ENCODE measurements at places on chromosomes 2 and 18.
A peak's percentile ranks its signal among the peaks of the same experiment; 100 is the strongest.

DNA sequence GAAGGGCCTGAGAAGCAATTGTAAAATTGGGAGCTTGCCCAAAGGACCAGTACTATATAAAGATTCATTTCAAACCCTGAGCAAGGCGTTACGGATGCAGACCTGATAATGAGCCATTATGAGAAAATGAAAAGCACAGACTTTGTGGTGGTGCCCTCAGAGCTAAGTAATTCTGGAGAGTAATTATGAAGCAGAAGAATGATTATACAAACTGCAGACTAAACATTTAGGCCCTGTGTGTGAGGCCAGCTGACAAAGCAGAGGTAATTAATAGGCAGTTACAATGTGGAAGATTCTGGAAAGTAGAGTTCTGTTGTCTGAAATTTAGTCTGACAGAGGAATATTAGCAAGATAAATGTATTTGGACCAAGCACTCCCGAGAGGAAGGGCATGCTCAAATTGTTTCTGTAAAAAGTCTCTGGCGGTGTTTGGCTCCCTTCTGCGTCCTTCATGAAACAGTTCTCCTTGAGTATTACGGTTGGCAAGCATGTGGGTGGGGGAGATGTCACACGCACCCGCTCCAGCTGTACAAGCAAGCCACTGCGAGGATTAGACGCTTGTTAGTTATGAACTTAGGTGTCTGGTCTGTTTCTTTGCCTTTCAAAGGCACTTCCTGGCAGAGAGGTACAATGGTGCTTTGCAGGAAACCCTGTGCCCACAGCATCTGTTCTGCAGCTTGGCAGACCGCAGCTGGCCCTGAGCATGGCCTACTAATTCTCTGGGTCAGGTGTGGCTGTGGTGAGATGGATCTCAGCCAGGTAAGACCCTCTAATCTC, 45.5 kb downstream of the CDC42EP3 start:
- no peak for DNase-seq

DNA sequence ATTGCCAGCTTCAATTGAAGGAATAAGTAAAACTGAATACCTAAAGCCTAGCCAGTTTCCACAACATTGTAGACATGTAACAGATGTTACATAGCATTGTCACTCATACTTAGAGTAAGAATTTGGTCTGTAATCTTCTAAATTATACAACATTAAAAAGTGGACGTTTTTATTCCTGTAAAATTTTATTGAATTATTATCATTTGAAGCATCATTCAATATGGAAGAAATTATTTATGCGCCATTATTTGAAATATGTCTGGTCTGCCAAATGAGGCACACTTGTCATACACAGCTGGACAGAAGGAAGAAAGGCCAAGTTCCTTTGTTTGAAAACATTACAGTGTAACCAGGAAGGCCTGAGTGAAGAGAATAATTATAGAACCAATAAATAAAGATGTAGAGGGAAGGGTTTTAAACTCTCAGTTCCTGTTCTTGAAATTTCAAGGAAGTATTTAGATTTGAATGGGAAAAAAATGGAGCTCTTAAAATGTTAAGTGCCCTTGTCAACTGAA, 575.5 kb downstream of the LRRTM4 start:
- DNase-seq, result no peak

GRCh38 chr2:10469955-10470608, 22.0 kb upstream of the ODC1 start:
- DNase-seq, result no peak

- DNase-seq, result no peak
Observed at GRCh38 chr18:8081872-8082553, 514.9 kb downstream of the PTPRM start.

GRCh38 chr18:49476664-49477411, 10.2 kb downstream of the C18orf32 start:
- DNase-seq, result no peak

DNA sequence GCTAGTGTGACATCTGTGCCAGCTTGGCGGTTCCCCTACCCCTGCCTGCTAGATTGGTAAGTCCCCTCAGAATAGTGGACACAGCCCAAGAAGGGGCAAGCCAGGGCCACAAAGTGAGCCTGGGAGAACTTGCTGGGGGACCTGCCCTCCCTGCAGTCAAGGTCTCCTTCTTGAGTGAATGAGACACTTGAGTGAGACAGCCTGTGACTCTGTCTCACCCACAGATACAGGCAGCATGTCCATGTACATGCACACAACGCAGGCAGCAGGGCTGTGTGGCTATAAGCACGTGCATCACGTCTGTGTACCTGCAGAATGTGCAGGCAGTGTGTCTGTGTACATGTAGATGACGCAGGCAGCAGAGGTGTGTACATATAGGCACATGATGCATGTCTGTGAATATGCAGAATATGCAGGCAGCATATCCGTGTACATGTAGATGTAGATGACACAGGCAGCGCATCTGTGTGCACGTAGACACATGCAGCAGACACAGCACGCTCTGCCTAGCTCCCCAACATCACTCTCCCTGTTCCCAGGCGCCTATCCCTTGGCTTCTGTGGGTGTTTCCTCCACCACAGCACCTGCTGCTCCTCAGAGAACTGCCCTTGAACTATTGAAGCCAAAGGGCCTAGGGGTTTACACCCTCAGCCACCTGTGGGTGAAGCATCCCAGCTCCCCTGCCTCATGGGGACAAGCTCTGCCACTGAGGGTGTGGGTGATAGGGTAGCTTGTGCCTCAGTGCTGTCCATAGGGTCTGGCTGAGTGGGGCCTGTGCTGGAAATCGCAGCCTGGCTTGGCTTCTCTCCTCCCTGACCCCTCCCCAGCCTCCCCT, 147.2 kb upstream of the TWIST2 start:
- no peak for DNase-seq

GRCh38 chr2:15938803-15939555, 1.4 kb upstream of the MYCN start:
- DNase-seq, result peak; percentile 60

GRCh38 chr2:160751021-160751420, 257.4 kb upstream of the RBMS1 start:
- no peak for DNase-seq

DNA sequence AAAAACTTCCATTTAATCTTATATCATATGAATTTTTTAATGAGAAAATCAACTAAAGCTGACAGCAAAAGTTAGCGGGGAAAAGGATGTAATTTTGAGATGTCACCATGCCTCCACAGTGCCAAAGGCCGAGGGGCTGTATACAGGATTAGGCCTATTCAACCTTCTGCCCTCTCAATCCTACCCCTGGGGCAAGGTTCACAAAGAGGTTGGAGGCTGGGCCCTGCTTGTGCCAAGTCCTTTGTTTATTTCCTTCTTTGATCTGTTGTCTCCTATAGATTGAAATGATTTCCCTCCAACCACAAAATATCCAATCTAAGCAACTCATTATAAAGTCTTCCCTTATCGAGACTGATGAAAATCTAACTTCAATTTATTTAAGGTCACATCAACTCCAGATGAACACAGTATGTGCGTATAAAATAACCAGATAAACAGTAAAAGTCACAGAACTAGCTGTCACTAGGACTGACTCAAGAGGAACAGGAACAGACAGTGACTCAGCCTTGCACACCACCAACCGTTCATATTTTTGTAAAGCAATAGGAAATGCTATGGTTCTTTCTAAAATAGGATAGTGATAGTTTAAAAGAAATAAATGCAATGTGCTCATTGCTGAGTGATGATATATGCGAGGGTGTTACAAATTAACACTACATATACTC, 95.8 kb downstream of the SLC25A12 start:
- no peak for DNase-seq

- no peak for DNase-seq
Observed at GRCh38 chr2:38682008-38682575, 16.2 kb downstream of the GALM start.

DNA sequence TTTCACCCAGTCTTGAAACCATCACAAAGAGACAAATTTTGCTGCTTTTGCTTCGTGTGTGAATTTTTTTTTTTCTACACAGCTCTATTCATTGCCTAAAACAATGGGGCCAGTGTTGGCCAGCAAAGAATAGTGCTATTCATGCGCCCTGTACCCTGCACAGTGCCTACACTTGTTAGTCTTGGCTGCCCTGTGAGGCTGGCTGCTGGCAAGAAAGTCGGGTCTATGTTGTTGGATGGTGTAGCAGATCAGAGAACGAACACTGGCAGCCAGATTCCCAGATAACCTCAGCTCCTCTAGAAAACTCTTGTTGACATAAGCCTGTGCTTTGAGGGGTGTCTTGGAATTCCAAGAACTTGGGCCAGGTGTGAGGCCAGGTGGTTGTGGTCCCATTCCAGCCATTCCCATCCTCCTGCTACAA, 455.7 kb upstream of the TCF4 start:
- DNase-seq, result peak; percentile 9

DNA sequence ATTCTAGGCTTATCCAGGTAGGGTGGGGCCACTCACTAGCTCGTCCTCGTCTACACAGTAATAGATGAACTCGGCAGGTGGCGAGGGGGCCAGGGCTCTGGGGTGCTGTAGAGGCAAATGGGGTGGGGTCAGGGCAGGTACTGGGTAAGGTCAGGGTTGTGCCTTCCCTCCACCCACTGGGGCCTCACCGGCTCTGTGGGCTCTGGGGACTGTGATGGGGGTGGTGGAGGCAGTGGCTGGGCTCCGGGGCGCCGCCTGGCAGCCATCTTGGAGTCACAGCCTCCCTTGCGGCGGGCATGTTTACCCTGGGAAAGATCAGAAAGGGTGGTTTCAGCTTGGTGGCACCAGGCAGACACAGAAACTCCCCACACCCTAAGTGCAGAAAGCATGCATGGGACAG, 6.4 kb downstream of the MBD1 start:
- DNase-seq, result no peak

DNA sequence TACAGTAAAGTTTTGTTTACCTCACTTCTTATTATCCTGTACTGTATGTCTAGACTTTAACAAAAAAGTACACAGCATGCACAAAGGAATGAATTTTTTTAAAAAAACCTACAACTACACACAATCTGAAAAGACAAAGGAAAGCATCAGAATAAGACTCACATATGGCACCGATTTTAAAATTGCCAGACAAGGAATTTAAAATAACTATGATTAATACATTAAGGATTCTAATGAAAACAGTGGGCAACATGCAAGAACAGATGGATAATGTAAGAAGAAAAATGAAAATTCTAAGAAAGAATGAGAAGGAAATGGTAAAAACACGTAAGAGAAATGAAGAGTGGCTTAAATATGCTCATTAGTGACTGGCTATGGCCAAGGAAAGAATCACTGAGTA, 638.2 kb downstream of the FBXO15 start:
- no peak for DNase-seq

DNA sequence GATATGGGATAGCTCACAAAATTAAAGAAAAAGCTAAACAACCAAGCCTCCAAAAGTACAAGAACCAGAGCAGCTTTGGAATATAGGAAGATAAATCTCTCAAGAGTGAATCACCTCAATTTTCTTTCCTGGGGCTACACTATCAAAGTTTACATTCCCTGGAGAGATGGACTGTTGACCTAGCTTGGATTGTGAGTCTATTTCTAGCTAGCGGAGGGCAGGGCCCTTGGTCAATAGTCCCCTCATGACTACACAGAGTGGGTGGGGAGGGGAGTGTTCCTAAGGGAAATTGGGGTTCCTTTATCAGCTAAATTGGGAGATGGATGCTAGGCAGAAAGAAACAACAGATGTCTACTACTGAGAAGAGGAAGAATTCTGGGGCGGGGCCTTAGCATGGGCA, 29.9 kb upstream of the EIF2AK3 start:
- DNase-seq, result no peak

DNA sequence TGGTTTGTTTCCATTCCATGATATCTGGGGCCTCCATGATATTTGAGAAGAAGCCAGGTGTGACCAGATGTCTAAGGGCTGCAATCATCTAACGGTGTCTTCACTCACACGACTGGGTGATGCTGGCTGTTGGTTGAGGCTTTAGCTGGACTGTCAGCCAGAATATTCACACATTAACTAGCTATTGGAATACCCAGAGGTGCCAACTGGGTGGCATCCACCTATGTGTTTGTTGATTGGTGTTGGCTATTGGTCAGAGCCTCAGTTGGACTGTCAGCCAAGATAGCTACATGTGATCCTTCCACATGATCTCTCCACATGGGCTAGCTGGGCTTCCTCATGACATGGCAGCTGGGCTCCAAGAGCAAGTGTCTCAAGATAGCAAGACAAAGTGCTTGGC, 117.4 kb downstream of the CDCA7 start:
- no peak for DNase-seq

DNA sequence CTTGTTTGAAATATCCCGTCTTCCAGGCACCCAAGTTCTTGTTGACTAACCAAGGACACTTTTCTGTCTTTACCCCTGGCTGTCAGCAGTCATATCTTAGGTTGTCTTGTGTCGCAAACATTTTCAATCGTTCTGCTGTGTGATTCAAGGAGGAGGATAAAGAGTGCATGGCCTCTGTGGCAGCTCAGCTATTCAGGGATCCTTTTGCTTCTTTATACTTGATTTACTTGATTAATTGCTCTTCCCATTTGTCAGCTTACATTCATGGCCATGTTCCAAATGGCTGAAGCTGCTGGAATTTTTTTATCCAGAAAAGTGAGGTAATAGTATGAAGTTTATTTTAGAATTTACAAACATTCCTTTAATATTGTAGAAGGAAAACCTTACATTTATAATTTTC, 97.3 kb upstream of the FZD5 start:
- DNase-seq, result no peak

- DNase-seq, result no peak
Observed at GRCh38 chr2:22880161-22880560, 504.8 kb upstream of the KLHL29 start.

DNA sequence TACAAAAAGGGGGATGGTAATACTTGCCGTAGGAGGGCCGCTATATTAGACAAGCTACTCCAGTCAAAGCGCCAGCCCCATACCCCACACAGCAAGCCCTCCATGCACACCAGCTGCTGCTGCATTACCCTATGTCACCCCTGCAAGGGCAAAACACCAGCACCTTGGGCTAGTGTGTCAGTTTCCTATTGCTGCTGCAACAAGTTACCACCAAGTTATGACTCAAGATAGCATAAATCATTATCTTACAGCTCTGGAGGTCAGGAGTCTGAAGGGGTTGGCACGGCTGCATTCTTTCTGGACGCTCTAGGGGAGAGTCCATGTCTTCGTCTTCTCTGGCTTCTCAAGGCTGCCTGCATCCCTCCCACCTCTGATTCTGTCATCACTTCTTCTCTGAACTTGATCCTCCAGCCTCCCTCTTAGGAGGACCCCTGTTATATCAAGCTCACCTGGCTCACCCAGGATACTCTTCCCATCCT, 88.6 kb upstream of the ACAA2 start:
- DNase-seq, result no peak

DNA sequence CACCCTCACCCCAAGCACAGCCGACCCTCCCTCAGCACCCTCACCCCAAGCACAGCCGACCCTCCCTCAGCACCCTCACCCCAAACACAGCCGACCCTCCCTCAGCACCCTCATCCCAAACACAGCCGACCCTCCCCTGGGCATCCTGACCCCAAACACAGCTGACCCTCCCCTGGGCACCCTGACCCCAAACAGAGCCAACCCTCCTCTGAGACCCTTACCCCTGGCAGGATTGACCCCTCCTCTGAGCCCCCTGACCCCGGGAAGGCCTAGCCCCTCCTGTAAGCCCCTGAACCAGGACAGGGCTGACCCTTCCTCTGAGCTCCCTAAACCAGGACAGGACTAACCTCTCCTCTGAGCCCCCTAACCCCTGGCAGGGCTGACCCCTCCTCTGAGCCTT, 84.4 kb upstream of the RAB6C start:
- no peak for DNase-seq

GRCh38 chr2:879540-879939, 71.1 kb upstream of the SNTG2 start:
- no peak for DNase-seq

GRCh38 chr2:119004602-119005001, 62.6 kb downstream of the MARCO start:
- DNase-seq, result no peak

All from iPS-NIHi11 (cell line).